Progenitor cell of endocrine pancreas (in vitro differentiated cells): ENCODE measurements at places on chromosomes 1 and 21. TPM values are rescaled to one million over a fixed set of nuclear protein-coding genes. Genes with fewer than 3 reads are reported as not detected.
A peak's percentile ranks its signal among the peaks of the same experiment; 100 is the strongest.

- no peak overlapping the region for H3K4me3 ChIP-seq
- H3K36me3 ChIP-seq = peaks cover 36% of the 10 kb centered on the region
- H3K27me3 ChIP-seq = no peaks in the 10 kb centered on the region
Observed at GRCh38 chr1:42756956-42757891, 9.6 kb downstream of the P3H1 start.

DNA sequence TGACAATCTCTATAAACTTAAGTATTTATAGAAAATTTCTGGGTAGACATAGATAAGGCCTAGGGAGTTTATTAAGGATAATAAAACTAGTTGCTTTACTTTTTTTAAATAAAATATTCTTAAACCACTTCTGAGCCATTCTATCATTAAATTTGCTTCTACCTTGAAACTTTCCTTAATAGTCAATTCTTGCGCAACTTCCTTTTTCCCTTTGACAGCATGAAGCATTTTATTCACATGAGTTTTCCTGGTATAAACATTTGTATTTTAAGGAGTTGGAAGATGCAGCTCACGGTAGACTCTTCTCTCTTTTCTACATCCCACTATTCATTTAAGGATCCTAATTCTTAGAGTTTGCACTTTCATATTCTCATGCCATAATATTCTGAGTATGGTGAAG lies 75.8 kb upstream of the DPH5 start:
- no peak for DNase-seq
- no peaks in the 10 kb centered on the region for H3K27me3 ChIP-seq
- H3K4me3 ChIP-seq = no peak overlapping the region
- H3K36me3 ChIP-seq = no peaks in the 10 kb centered on the region
- H3K4me1 ChIP-seq = peaks cover 2% of the 10 kb centered on the region

MFAP2 gene
- 170 and 174 TPM in 2 replicates for total RNA-seq

CAMK1G gene
- total RNA-seq = 2.4 and 2.7 TPM in 2 replicates

GRCh38 chr1:45348966-45349677 lies 8.9 kb upstream of the MUTYH start:
- no peak overlapping the region for H3K27ac ChIP-seq
- DNase-seq = no peak
- H3K36me3 ChIP-seq = no peaks in the 10 kb centered on the region
- H3K27me3 ChIP-seq = no peaks in the 10 kb centered on the region
- peaks cover 2% of the 10 kb centered on the region for H3K4me1 ChIP-seq

GRCh38 chr1:108803548-108803947 lies 53.3 kb downstream of the AKNAD1 start:
- H3K27ac ChIP-seq = no peak overlapping the region
- peaks cover 26% of the 10 kb centered on the region for H3K36me3 ChIP-seq
- no peaks in the 10 kb centered on the region for H3K27me3 ChIP-seq
- DNase-seq = no peak
- peaks cover 3% of the 10 kb centered on the region for H3K4me1 ChIP-seq
- no peak overlapping the region for H3K4me3 ChIP-seq

AK4 gene
- 12.6 and 13.8 TPM in 2 replicates for total RNA-seq

LINGO4 gene
- total RNA-seq = not detected in 2 replicates

PKP1 gene
- not detected in 2 replicates for total RNA-seq

DNA sequence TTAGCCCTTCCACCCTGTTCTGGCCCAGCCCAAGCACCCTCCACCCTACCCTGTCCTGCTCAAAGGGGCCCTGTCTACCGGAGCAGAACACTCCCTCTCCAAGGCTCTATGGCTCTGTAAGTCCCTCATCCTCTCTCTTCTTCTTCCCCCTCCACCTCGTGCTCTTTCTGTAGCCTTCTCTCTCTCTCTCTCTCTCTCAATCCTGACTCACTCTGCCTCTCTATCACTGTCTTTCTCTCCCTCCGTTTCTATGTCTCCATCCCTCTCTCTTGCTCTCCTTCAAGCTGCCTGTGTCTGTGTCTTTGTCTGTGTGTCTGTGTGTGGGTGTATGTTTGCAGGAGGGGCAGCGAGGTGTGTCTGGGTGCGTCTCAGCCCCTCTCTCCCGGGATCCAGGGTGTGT lies 1.3 kb upstream of the ZNF678 start:
- peak overlapping the region; percentile 5 for H3K27ac ChIP-seq
- peak overlapping the region; percentile 23 for H3K4me3 ChIP-seq
- DNase-seq = no peak
- peaks cover 12% of the 10 kb centered on the region for H3K4me1 ChIP-seq
- H3K27me3 ChIP-seq = peaks cover 6% of the 10 kb centered on the region
- H3K36me3 ChIP-seq = peaks cover 15% of the 10 kb centered on the region

- H3K27me3 ChIP-seq = no peaks in the 10 kb centered on the region
- H3K27ac ChIP-seq = peak within 1 kb of the TSS; percentile 77
- H3K36me3 ChIP-seq = no peaks in the 10 kb centered on the region
- peaks cover 19% of the 10 kb centered on the region for H3K4me1 ChIP-seq
- peak within 1 kb of the TSS; percentile 87 for H3K4me3 ChIP-seq
- DNase-seq = no peak
Observed at GRCh38 chr1:156295391-156295947, at the start of gene GLMP. TSS of gene GLMP (minus strand) at chr1:156295679. CDS start at chr1:156295645, 34 bp downstream.

LORICRIN gene
- total RNA-seq = not detected in 2 replicates

DNA sequence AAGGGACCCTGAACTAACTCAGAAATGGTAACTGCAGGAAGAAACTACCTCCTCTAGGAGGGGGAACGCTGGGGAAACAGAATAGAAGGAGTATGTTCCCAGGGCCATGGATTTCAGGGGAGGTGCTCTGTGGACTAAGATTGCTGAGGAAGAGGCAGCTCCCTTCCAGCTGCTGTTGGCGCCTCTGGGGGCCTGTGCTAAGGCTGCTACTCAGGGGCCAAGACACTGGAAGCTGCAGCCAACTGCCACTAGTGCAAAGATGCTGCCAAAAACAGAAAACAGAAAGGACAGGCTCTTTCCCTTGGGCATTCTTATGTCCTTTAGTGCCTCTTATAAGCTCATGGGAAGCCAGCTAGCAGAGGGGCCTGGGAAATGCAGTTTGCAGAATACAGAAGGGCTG lies 58.0 kb upstream of the SGIP1 start:
- no peaks in the 10 kb centered on the region for H3K4me1 ChIP-seq
- no peak for DNase-seq
- no peak overlapping the region for H3K27ac ChIP-seq
- H3K36me3 ChIP-seq = no peaks in the 10 kb centered on the region

DNA sequence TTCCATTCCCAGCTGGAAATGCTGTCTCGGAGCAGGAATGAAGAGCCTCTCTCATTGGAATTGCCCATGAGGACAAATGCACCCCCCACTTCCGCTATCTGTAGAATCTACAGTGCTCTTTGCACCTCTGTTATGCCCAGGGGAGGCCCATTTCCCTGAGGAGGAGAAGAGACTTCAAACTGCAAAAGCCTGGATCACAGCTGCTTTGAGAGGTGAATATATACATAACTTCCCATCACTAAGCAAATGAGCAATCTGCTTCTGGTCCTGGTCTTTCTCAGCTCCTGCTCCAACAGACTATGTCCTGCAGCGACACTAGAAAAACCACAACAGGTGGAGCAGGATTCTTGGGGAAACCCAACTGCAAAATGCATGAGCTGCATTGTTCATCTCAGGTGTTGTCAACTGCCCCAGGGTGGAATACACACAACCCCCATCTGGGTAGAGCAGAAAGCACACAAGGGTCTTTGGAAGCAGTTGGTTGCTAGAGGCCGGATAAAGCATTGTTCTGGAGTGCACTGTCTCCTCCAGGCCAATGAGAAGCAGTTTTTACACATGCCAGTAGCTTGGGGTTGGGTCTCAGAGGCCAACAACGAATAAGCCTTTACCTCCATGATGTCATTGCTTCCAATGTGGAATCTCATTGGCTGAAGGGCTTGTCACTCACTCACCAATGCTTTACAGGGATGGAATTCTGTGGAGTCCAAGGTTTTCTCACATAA lies 67.7 kb upstream of the RAB4A start:
- peak; percentile 35 for DNase-seq
- H3K4me3 ChIP-seq = no peak overlapping the region
- H3K27ac ChIP-seq = peak overlapping the region; percentile 68

- no peak for DNase-seq
- peaks cover 10% of the 10 kb centered on the region for H3K36me3 ChIP-seq
- no peaks in the 10 kb centered on the region for H3K4me1 ChIP-seq
- H3K27me3 ChIP-seq = peaks cover 10% of the 10 kb centered on the region
- no peak overlapping the region for H3K27ac ChIP-seq
- no peak overlapping the region for H3K4me3 ChIP-seq
Observed at GRCh38 chr1:1150100-1150499, 23.6 kb upstream of the TTLL10 start.

DNA sequence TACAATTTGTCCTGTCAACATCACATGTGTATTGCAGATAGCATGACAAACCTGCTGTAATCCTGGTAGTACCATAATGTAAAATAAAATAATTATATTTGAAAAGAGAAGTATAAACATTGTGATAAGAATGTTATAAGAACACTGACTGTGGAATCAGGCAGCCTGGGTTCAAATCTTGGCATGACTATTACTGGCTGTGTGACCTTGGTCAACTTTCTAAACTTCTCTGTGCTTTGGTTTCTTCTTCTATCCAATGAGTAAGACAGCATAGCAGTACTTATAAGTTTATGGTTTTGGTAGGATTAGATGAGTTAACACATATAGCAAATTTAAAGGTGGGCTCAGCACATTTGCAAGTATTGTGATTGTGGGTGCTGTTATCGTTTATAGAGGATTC lies 147.1 kb downstream of the NOS1AP start:
- peaks cover 3% of the 10 kb centered on the region for H3K27me3 ChIP-seq
- peaks cover 22% of the 10 kb centered on the region for H3K4me1 ChIP-seq
- no peaks in the 10 kb centered on the region for H3K36me3 ChIP-seq
- H3K27ac ChIP-seq = no peak overlapping the region

DNA sequence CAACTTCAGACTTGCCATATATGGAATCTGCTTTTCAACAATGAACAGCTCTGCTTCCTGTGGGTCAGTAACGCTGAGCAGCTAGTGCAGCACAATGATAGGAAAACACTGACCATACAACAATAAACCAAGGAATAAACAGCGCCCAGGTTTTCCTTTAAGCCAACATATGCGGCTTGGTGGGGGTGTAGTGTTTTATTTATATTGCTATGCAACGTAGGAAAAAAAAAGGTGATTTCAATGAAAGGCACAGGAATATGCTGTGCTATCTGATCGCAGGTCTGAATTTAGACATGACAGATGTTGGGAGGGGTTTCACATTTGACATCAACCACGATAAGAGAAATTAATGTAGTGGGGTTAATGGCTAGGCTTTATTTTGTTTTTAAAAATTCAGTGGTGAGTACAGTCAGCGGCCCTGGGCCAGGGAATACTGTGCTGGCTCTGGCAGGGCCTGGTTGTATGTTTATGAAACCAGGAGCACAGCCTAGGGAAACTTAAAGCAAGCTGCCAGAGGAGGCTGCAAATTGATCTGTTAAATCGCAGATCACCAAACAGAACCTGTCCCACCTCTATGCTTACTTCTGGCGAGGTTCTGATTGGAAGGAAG lies 4.3 kb downstream of the TSPAN2 start:
- H3K27me3 ChIP-seq = no peaks in the 10 kb centered on the region
- peaks cover 21% of the 10 kb centered on the region for H3K4me1 ChIP-seq
- H3K4me3 ChIP-seq = no peak overlapping the region

DNA sequence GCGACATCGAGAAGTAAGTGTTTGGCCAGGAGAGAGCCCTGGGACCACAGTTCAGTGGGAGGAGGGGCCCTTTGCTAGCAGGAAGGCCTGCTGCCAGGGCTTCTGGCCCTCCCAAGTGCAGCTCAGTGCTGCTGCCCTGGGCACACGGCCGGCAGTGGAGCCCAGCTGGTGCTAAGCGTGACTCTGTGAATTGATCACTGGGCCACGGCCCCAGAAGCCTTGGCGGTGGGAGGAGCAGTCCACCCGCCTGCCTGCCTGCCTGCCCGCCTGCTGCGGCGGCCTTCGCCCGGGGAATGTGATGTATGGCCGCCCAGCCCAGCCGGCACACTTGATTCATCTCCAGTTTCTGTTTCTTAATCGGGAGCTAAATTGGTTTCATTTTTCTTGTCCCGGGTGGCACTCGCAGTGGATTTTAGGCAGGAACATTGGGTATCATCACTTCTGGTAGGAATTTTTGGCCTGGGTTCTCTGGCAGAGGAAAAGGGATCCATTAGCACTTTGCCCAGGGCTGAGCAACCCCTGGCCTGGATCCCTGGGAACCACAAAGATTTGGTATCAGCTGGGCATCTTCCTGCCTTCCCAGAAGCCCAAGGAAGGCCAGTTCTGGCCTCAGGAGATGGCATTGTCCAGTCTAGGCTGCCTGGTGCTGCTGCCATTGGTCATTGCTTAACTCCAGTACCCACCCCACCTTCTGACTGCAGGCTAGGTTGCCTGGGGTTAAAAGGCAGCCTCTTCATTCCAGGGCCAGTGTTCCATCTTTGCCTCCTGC lies 28.6 kb downstream of the TMEM53 start:
- no peaks in the 10 kb centered on the region for H3K27me3 ChIP-seq
- DNase-seq = no peak
- H3K4me3 ChIP-seq = no peak overlapping the region
- H3K36me3 ChIP-seq = peaks cover 21% of the 10 kb centered on the region
- H3K4me1 ChIP-seq = peaks cover 29% of the 10 kb centered on the region

NRDC gene
- 200 and 207 TPM in 2 replicates for total RNA-seq

CFHR5 gene
- not detected in 2 replicates for total RNA-seq

MPL gene
- total RNA-seq = 0.31 TPM in 1 of 2 replicates, not detected in the other

DNA sequence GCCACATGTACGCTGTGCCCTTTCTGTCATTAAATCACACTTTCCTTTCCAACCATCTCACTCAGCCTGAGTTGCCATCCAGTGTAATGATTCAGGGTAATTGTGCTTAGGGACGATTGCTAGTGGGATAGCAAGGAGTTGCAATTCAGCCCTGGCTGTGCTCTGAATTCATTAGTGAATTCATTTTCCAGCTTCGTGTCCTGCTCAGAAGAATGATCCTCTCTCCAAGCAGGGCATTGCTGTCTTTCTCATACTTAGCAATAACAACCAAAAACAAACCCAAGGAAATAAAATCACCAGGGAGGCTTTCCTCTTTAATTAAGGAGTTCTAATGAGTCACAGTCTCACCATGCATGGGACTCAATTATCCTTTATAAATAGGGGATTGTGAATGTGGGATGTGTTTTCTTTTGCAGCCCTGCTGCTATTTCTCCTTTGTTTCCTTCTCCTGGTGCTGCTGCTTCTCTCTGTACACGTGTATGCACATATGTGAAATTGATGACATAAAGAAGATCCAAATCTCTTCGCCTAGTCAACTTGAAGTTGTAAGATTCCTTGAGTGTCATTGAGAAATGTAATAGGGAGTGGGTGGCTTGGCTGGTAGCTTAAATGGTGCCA lies 167.0 kb downstream of the TSEN15 start:
- H3K4me3 ChIP-seq = no peak overlapping the region
- no peak overlapping the region for H3K27ac ChIP-seq
- no peak for DNase-seq

GRCh38 chr1:85085417-85085816 lies 37.1 kb upstream of the MCOLN3 start:
- H3K36me3 ChIP-seq = no peaks in the 10 kb centered on the region
- H3K4me1 ChIP-seq = no peaks in the 10 kb centered on the region
- no peaks in the 10 kb centered on the region for H3K27me3 ChIP-seq
- H3K4me3 ChIP-seq = no peak overlapping the region
- no peak overlapping the region for H3K27ac ChIP-seq

ITLN1 gene
- total RNA-seq = 0.33 TPM in 1 of 2 replicates, not detected in the other

GJA5 gene
- total RNA-seq = not detected in 2 replicates

KIF17 gene
- total RNA-seq = 0.64 and 1.1 TPM in 2 replicates
